G401 (cell line): ENCODE measurements at places on chromosomes 5 and 9.

DNA sequence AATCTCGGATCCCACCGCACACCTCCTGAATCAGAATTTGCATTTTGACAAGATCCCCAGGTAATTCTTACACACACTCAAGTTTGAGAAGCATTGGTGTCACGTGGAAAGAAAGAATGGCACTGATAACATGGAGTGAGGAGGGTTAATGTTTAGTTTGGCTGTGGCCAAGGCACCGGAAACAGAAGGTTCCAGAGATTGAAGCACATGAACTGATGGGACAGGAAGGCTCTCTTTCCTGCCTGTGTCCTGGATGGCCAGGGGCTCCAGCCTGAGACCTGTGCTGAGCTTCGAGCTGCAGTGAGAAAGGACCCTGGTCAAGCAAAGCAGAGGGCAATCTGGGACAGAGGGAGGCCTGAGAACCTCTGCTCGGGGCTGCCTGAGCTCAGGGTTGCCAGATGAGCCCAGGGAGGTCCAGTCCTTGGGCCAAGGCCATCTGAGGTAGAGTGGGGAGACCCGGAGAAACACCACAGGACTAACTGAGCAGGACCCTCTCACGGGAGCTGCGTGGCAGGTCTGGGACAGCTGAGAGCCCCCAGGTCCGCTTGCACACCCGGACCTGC is 27.3 kb downstream of the AFAP1L1 start:
- DNase-seq: no peak

DNA sequence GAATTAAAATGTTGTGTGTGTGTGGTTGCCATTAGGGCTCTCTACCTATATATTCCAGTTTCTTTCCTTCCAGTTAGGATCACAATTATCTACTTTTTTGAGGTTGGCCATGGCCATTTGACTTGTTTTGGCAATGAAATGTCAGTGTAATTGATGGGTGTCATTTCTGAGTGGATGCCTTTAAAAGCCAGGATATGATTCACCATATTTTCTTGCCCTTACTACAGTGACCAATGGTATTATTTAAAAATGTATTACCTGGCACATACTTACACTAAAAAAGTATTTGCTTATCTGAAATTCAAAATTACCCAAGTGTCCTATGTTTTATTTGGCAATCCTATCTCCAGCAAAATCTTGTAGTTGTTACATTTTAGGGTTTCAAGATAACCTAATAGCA is 258.7 kb upstream of the ACTBL2 start:
- DNase-seq: no peak

DNA sequence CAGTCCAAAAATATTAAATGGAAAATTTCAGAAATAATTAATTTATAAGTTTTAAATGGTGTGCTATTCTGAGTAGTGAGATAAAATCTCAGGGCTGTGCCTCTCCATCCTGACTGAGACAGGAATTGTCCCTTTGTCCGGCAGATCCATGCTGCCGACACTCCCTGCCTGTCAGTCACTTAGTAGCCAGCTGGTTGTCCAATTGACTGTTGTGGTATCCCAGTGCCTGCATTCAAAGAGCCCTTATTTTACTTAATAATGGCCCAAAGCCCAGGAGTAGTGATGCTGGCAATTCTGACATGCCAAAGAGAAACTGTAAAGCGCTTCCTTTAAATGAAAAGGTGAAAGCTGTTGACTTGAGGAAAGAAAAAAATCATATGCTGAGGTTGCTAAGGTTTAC is 157.5 kb downstream of the ENC1 start:
- no peak for DNase-seq

GRCh38 chr5:149149942-149150341 is 8.6 kb downstream of the ABLIM3 start:
- peak; percentile 59 for DNase-seq

- DNase-seq: no peak
These were observed 173.7 kb upstream of the ANKRD55 start for GRCh38 chr5:56406838-56407237.
